ENCODE measurements at places on chromosomes 5 and 9.
A peak's percentile ranks its signal among the peaks of the same experiment; 100 is the strongest.

DNA sequence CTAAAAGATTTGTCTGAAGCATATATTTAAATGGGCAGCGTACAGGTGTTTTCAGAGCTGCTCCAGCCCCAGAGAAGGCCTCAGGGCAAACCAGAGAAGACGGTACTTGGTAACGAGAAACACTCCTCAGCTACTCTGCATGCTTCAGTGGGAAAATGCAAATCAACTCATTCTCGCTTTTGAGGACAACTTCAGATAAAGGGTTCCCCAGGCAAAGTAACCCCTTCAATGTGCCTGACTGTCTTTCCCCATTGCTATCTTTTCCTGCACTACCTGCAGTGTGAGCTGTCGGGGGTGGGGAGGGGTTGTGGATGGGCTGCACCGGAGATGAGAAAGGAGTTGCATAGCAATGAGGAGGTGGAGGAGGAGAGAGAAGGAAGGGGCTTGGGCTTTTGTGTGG, 339.7 kb upstream of the CLINT1 start:
- DNase-seq: no peak

- DNase-seq: peak; percentile 36
Observed at GRCh38 chr9:93540305-93540704, 36.1 kb upstream of the PHF2 start.

GRCh38 chr9:95819636-95820035, 55.9 kb upstream of the ERCC6L2 start:
- DNase-seq: no peak

- no peak for DNase-seq
Observed at GRCh38 chr5:17020678-17021601, 84.9 kb upstream of the MYO10 start.

DNA sequence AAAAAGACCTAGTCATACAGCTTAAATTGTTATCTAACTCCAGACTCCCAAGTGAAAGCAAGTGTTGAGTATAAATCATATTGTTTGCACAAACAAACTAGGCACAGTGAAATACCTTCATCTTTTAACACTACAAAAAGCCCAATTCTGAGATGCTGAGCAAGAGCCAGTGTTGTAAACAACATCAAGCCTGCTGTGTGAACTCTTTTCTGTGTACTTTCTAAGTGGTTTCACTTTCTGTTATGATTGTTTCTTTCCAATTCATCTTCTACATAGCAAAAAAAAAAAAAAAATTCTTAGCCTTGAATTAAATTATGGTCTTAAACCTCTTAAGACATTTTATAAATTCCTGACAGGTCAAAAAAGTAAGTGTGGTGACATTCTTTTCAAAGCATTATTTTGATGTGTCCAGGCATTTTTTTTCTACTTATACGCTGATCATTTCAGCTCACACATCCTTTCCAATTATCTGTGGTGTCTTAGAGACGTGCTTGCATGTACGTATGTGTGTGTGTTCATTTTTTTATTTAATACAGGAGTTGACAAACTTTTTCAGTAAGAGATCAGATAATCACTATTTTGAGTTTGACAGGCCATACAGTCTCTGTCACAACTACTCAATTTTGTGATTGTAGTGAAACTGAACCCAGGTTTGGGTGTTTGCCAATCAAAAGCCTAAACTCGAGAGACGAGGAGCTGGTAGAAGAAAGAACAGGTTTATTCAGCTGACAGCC, 556.1 kb downstream of the CDH9 start:
- no peak for DNase-seq

GRCh38 chr5:164234321-164234720, 728.9 kb downstream of the MAT2B start:
- no peak for DNase-seq

DNA sequence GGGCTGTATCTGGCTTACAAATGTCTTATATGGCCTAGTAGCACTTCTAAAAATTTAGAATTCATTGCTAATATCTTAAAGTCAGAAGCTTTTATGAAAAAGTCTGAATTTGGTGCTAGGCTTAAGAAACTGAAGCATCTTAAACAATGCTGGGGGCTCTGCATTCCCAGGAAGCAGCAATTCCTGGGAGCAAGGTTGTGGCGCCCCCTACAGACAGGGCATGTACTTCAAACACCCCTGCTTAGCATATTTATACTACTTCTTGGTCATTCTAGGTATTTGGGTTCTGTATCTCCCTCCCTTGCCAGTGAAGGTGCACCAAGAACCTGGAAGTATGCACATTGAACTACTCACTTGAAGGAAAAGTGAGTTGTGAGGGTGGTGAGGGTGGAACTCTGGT, 64.6 kb upstream of the GRIA1 start:
- DNase-seq: no peak

- no peak for DNase-seq
Observed at GRCh38 chr5:68122439-68123328, 92.9 kb upstream of the PIK3R1 start.

DNA sequence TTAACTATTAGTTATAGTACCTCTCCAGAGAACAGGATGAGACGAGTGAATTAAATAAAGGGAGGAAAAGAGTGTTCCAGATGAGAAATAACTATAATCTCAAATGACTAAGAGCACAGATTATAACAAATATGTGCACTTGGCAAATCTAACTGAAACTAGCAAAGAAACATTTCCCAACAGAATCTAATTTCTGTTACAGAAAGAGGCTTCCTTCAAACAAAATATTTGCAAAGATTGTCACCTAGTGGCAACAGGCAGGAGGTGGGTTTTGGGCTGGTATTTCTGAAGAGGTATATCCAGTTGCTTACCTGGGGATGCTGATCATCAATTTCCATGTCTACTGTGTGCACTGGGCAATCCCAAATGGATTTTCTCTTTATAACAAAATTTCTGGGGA, 5.6 kb upstream of the SPDL1 start:
- DNase-seq: peak; percentile 16

DNA sequence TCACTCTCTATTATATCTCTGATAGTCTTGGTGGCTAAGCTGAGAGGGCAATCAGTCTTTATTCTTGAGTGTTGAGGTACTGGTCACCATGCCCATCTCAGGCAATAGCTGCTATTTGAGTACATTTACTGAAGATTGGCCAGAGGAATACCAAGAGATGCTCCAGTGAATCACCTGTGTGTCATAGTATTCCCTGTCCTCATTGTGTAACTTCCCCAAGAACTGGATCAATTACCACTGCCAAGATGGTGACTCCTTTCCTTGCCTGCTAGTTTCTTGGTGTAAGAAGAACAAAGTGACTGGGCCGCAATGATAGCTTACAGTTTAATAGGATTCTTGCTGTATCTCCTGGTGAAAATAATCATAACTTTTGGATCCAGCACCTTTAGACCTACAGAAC, 418.7 kb upstream of the KIF2A start:
- DNase-seq: no peak

DNA sequence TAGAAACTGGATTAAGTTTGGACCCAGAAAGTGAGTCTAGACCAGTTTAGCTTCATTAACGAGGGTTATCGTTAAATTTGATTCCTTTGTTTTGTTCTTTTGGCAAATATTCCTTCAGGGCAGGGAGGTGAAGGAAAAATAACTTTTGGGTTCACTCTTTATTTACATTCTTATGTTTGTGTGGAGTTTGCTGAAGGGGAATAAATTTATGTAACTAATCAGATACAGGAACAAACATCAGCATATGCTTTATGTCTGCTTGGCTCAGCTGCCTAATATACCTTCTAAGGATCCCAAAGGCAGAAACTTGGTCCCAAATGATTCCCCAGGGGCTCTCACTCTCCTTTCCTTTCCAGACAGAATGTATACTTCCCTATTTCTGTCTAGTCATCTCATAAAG, 132.4 kb downstream of the MCTP1 start:
- DNase-seq: no peak

DNA sequence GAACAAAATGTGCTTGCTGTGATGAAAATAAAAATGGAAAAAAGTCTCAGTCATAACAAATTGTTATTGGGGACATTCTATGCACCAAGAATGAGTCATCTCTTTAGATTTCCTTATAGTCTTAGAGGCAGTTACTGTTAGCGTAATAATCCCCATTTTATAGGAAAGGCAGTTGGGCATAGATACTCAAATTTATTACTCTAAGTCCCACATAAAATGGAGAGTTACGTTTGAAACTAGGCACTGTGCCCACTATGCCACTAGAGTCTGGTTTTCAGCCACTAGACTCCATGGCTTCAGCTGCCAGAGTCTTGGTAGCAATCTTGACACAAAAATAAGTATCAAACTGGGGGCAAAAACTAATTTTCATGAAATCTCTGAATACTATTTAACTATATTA, 317.9 kb upstream of the MEF2C start:
- no peak for DNase-seq

DNA sequence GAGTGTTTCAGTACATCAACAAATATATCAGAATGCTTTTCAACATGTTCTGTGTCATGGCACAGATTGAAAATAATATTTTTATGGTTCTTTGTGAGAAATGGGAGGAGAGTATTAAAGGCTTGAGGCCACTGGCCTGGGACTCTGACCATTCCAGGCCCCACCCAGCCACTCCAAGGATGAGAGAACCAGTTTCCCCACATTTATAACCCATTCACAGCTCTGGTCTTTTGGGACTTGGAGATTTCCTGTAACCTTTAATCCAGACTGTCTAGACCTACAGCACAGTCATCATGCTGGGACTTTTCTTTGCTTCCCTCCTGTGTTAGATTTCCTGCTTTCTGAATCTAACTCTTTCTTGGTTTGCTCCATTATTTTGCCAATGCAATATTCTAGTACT, 389.6 kb downstream of the KIAA0825 start:
- DNase-seq: no peak

DNA sequence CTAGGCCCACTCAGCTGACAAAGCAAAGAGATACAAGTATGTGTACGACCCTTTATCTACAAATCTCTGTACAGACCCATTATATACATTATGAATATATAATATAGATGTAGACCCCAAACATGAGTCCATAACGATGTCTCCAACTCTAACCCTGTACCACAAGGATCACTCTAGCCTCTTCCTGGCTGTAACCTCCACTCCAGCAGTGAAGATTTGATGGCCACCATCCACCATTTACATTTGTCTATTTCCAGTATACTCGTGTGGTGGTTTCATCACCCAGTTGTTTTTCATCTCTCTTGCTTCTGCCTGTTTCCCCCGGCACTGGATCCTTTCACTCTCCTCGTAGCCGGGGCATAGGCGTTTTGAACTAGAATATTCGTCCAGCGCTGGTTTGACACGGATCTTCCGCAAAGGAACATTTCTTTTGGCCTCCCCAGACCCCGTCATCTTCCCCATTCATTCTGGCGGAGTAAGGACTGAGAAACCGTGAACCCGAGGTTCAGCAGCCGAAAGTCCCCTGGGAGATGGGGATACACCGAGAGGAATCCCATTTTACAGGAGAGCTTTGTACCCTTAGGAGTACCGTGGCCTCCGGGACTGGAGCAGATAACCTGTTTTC, 828 bp upstream of the TRIO start:
- DNase-seq: no peak

DNA sequence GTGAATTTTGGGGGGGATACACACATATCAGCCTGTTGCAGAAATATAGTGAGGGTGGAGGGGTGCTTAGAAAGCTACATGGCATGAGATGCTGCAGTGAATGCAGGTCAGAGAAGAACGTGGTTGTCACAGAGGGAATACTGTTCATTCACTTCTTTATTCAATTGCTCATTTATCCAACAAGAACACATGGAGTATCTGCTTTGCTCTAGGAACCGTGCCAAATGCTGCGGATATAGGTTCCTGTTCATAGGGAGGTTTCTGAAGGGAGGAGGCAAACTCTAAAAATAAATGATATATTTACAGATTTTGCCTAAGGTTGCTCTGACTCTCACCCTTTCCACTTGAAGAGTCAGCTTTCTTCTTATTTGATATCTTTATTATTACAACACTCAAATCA, 444.3 kb upstream of the CLINT1 start:
- no peak for DNase-seq

DNA sequence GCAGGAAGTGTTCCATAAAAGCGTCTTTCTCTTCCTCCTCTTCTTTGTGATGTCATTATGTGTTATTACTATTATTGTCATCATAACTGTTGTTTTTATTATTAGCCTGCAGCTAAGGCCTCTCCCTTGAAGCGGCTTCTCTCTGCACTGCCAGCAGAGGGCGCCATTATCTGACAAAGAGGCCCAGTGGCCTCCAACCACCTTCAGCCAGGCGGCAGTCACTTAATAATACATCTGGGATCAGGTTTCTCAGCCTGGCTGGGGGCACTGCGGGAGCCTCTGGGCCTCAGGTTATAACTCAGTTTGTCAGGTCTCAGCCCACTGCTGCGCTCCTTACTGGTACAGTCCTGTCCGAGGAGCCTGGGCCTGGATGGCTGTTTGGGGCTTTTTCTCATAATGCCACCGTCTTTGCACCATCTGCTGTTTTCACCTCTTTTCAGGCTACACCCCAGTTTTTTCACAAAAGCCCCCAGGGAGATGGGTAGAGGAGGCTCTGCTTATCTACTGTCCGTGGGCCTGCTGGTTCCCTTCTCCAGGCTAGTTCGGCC, 281.9 kb downstream of the NSG2 start:
- DNase-seq: peak; percentile 49

Data from G401 (cell line).